ENCODE measurements at places on chromosomes 7 and 10.

- DNase-seq: no peak
Observed at GRCh38 chr7:129848436-129848835, 104.3 kb downstream of the UBE2H start.

GRCh38 chr10:30873411-30873810 is 158.3 kb downstream of the ZNF438 start:
- DNase-seq: no peak

- no peak for DNase-seq
Observed at GRCh38 chr10:120478386-120478785, 21.4 kb downstream of the PLPP4 start.

DNA sequence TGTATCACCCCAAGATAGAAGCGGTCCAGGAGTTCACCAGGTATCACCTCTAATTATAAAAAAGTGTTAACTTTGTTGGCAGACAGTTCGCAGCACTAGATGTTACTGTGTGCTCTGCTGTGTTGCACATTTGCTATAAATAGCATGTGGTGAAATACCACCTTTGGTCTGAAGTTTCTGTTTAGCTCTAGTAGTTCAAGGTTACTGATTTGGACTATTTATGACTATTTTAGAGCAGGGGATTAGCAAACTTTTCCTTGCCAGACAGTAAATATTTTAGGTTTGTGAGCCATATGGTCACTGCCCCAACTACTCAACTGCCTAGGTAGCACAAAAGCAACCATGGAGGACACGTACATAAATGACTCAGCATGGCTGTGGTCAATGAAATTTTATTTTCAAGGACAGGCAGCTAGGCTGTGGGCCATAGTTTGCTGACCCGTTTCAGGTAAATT is 16.5 kb downstream of the DENND10 start:
- no peak for DNase-seq

DNA sequence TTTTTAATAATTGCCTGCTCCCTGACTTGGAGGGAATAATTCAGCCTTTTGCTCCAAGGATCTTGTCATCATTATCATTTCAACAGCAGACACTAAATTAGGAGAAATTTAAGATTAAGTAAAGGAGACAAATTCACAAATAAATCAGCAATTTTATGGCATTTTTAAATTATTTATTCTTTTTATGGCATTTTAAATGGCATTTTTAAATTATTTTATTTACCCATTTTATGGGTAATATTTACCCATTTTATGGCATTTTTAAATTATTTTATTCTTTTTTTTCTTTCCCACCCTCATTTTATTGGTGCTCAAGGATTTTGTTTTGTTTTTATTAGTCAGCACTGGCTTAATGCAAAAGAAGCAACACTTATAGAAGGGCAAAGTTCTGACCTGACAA is 1201.0 kb upstream of the SORCS1 start:
- no peak for DNase-seq

GRCh38 chr7:1455241-1455939 is 3.9 kb downstream of the MICALL2 start:
- peak; percentile 99 for DNase-seq

- no peak for DNase-seq
Observed at GRCh38 chr7:140333223-140333622, 65.1 kb downstream of the SLC37A3 start.

GRCh38 chr10:126011995-126012394 is 115.6 kb downstream of the FANK1 start:
- DNase-seq: no peak

DNA sequence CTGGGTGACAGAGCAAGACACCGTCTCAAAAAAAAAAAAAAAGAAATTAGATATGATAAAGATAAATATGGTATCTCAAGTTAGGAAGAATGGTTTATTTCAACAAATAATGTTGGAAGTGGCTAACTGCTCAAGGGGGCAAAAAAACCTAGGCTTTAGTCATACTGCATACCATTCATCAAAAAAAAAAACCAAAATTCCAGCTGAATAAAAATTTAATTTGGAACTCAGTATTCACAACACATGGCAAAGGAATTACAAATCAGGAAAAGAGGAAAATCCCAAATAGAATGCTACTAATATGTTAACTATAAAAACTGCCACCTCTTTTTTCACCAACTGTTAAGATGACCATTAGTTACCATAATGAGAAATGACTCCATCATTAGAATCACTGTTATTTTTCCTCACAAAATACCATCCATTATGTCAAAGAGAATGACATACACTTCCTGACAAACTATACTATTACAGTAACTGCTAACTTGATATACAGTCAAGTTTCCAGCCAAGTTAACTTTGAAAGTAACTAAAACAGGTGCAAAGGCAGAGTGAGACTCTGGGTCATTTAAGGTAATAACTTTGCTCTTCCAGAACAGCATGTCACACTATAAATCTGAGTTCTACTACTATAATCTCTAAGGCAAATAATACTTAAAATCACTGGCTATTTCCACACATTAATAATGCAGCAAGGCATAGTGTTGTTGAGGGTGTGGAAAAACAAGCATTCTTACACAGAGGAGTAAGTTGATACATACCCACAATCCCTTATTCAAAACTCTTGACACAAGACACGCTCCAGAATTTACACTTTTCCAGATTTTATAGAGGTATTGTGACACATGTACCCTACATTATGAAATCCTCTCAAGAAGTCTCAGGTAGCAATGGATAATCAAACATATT is 10.2 kb downstream of the KBTBD2 start:
- DNase-seq: no peak

- peak; percentile 60 for DNase-seq
Observed at GRCh38 chr7:33040803-33041516, 21.6 kb downstream of the NT5C3A start.

GRCh38 chr7:25750744-25751508 is 401.1 kb upstream of the NFE2L3 start:
- no peak for DNase-seq

GRCh38 chr7:79789584-79790345 is 336.3 kb upstream of the MAGI2 start:
- peak; percentile 31 for DNase-seq

GRCh38 chr7:50142425-50143017 is 49.5 kb upstream of the ZPBP start:
- DNase-seq: peak; percentile 25

GRCh38 chr7:154532771-154533170 is 470.2 kb downstream of the PAXIP1 start:
- peak; percentile 21 for DNase-seq

DNA sequence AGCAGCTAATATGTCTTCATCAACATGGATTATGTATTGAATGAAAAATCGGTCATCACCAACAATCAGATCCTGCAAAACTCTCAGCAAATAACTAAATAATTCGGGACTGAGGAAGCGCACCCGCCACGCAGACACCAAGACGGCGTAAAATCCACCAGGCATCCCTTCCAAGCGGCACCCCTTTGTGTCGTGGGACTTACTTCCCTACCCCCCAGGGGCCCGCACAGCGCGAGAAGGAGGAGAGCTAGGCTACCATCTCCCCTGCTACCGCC is 721 bp downstream of the ARL3 start:
- DNase-seq: peak; percentile 73

- no peak for DNase-seq
Observed at GRCh38 chr7:39336442-39336841, 229.8 kb upstream of the YAE1 start.

GRCh38 chr10:125034675-125035074 is 92.8 kb downstream of the ZRANB1 start:
- DNase-seq: no peak

- DNase-seq: no peak
Observed at GRCh38 chr10:117341061-117341460, 34.2 kb downstream of the PDZD8 start.

DNA sequence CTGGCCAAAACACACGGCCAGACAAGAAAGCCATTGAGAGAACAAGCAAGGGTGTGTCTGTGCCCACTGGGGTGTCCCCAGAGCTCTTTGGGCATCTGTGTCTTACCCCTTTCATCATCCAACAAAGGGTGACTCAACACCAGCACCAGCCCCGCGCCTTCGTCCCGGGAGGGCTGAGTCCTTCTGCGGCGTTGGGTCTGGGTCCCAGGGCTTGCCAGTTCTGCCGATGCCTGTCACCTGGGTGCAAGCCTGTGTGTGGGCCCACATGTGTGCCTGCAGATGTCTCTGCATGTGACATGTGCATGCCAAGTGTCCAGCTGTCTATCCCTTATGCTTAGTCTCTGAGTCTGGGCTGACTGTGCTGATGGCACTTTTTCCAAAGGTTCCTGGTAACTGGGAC is 24.4 kb upstream of the ELN start:
- no peak for DNase-seq

All from trophoblast cell (in vitro differentiated cells and primary cell).